ENCODE measurements at places on chromosomes 13 and 19.

DNA sequence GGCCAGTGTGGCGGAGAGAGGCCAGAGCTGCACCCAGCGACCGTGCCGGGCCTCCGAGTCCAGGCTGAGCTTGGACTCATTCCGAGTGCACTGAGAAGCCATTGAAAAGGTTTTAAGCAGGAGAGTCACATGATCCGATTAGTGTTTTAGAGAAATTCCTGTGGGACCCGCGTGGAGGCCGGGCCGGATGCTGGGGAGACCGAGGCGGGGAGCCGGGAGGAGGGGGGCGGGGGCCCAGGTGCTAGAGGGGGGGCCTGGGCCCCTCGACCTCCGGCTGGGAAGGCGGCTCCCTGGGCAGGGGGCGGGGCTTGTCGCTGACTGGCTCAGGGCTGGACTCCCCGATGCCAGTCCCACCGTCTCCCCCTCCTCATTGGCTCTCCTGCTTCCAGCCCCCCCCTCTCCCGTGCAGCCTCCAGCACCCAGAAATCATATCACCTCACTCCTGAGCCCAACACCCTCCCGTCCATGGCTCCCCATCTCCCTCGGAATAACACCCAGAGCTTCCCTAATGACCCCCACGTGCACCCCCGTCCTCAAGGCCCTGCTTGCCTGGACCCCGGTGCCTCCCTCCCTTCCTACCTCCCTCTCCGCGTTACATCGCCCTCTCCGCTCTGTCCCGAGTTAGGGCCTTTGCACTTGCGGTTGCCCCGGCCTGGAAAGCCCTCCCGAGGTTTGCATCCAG, 5.2 kb upstream of the ZNF579 start:
- peaks cover 34% of the 10 kb centered on the region for H3K4me1 ChIP-seq
- no peaks in the 10 kb centered on the region for H3K36me3 ChIP-seq
- DNase-seq, result peak; percentile 62
- no peaks in the 10 kb centered on the region for H3K27me3 ChIP-seq

DNA sequence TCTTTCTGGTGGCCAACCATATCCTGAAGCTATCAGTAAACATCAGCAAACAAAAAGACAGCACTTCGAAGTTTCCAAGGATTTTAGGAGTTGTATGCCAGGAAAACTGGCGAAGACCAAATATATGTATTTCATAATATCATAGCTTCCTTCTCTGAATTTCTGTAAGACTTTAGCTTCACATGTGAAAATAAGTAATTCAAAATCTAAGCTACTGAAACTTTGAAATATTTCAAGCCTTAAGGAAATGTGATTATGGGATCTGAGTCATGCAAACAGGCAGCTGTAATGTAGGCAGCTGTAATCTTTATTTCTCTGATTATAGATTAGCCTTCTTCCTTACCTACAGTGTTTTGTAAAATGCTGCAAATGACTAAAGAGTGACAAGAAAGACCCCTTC, 70.7 kb upstream of the ANKRD10 start:
- no peak overlapping the region for H3K4me3 ChIP-seq
- no peaks in the 10 kb centered on the region for H3K36me3 ChIP-seq
- no peak overlapping the region for H3K27ac ChIP-seq
- no peak for DNase-seq
- no peaks in the 10 kb centered on the region for H3K4me1 ChIP-seq

GRCh38 chr13:76799696-76800095, 86.5 kb downstream of the KCTD12 start:
- no peaks in the 10 kb centered on the region for H3K27me3 ChIP-seq
- no peak overlapping the region for H3K4me3 ChIP-seq
- H3K27ac ChIP-seq, result no peak overlapping the region
- H3K4me1 ChIP-seq, result no peaks in the 10 kb centered on the region
- no peaks in the 10 kb centered on the region for H3K36me3 ChIP-seq
- no peak for DNase-seq

DNA sequence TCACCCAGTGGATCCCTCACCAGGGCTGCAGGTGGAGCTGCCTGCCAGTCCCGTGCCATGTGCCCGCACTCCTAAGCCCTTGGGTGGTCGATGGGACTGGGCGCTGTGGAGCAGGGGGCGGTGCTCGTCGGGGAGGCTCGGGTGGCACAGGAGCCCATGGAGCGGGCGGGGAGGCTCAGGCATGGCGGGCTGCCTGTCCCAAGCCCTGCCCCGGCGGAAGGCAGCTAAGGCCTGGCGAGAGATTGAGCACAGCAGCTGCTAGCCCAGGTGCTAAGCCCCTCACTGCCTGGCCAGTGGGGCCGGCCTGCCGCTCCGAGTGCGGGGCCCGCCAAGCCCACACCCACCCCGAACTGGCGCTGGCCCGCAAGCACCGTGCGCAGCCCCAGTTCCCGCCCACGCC, 16.8 kb upstream of the B3GLCT start:
- no peak overlapping the region for H3K4me3 ChIP-seq
- no peaks in the 10 kb centered on the region for H3K27me3 ChIP-seq
- H3K36me3 ChIP-seq, result no peaks in the 10 kb centered on the region
- DNase-seq, result no peak
- no peak overlapping the region for H3K27ac ChIP-seq
- no peaks in the 10 kb centered on the region for H3K4me1 ChIP-seq

DNA sequence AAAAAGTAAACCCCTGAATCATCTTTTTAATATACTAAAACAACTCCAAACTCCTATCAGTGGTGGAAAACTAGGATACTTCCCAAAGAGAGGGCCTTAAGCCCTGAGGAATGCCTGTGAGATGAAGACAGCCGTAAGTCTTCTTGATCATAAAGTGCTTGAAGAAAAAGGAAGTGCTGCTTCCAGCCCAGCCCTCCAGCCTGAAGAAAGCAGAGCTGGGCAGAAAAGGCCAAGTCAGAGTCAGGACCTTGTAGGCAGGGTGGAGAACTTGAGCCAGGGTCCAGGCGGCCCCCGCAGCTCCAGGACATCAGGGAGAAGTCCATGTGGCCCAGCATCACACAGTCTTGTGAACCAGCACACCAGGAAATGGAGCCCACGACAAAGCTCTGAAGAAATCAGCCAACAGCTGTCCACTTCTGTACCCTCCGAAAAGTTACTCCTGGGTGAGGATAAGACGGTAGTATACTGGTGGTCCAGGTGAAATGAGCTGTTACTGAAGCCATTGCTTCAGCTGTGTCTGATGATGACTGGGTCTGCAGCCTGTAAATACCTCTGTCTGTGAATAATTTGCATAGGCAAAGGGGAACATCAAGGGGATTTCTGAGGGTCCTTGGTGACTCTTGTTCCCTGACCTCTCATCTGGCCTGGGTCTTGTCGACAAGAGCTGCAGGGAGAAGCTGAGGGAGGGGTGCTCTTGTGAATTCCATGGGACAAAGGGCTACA, 18.7 kb upstream of the CRYL1 start:
- no peaks in the 10 kb centered on the region for H3K4me1 ChIP-seq
- no peak overlapping the region for H3K27ac ChIP-seq
- H3K36me3 ChIP-seq, result no peaks in the 10 kb centered on the region
- H3K4me3 ChIP-seq, result no peak overlapping the region

DNA sequence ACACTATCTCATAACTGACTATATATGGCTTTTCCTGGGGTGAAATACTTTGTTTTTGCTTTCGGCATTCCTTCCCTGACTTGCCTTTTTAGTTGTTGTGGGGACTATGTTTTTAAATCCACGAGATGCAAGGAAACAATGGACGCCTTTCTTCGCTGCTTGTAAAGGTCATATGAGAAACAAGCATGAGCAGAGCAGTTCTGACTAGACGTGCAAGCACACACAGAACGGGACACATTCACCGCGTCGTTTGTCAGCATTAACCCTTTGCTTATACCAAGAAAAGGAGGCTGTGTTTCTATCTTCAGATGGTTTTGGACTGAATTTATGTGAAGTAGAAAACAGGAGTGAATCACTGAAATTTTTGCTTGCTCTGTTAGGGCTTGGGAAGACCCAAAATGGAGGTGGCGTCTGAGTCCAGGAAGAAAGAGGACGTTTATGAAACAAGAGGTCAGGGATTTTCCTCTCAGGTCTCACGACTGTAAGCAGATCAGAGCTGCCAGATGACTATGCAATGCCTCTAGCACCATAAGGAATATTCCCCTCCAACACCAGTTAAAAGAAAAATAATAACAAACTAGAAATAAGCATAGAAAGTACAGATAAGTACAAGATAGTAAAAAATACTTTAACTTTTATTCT, 358.9 kb downstream of the DLEU7 start:
- H3K27me3 ChIP-seq, result no peaks in the 10 kb centered on the region
- no peak for DNase-seq
- no peak overlapping the region for H3K4me3 ChIP-seq
- no peak overlapping the region for H3K27ac ChIP-seq
- H3K4me1 ChIP-seq, result no peaks in the 10 kb centered on the region

DNA sequence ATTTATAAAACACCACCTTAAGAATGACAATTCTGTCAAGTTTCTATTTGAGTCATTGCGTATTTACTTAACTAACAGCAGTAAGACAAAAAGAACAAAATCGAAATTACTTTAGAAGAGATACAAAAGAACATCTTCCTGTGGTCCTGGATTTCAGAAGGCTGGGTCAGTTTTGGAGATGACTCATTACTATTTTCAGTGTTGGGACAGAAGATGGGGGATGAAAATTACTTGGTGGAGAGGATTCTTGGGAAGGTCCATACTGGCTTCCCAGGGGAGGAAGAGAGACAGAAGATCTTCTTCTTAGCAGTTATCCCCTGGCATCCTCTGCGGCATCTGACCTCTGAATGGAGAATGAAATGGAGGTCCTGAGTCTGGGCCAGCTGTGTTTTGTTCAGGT, 33.5 kb upstream of the CSNK1A1L start:
- DNase-seq, result no peak
- H3K4me3 ChIP-seq, result no peak overlapping the region
- no peaks in the 10 kb centered on the region for H3K36me3 ChIP-seq
- no peaks in the 10 kb centered on the region for H3K4me1 ChIP-seq

DNA sequence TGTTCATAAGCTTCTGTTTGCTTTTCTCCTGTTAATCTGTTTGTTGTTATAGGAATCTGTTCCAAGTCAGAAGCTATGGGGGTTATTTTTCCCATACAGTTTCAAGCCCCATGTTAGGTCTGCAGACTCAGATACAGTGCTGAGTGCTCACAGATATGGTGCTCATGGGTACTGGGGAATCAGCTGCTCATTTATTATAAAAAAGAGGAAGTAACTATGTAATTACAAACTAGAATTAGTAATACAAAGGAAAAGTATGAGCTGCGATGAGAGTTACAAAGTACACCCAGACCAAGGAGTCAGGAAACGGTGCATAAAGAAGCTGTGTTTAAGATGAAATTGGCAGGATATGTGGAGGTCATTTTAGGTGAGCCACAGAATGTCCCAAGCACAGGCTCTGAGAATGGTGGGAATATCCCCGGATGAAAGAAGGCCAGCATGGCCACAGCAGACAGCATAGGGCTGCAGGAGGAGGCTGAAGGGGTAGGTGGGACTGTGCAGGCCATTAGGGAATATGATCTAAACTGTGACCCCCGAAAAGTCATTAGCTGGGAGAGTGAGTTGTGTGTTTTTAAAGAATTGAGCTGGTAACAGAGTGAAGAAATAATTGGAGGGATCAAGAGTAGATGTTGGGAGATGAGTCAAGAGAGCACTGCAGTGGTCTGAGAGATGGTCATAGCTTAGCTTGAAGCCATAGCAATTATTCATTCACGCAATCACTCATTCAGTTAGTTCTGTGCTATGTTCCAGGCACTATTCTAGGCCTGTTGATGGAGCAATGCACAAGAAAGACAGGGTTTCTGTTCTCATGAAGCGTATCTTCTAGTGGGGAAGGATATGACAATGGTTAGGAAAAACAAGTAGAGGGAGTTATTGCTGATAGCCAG, 177.4 kb upstream of the UBL3 start:
- no peak overlapping the region for H3K4me3 ChIP-seq
- H3K27ac ChIP-seq, result no peak overlapping the region
- DNase-seq, result no peak

DNA sequence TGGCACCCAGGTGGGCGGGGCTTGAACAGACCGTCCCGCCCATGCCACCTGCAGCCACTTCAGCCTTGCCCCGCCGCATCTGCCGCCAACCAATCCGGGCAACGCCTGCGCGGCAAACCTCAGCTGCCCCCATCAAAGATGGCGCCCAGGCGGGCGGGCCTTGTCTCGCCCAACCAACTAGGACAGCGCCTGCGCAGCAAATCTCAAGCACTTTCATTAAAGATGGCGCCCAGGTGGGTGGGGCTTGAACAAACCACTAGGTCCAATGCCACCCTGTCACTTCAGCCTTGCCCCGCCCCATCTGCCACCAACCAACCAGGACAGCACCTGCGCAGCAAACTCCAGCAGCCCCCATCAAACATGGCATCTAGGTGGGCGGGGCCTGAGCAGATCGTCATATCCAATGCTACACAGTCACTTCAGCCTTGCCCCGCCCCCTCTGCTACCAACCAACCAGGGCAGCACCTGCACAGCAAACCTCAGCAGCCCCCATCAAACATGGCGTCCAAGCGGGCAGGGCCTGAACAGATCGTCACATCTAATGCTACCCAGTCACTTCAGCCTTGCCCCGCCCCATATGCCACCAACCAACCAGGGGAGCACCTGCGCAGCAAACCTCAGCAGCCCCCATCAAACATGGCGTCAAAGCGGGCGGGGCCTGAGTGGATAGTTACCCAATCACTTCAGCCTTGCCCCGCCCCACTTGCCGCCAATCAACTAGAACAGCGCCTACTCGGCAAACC, 1.4 kb downstream of the PEG3 start:
- no peaks in the 10 kb centered on the region for H3K36me3 ChIP-seq
- H3K27ac ChIP-seq, result no peak overlapping the region
- H3K4me1 ChIP-seq, result no peaks in the 10 kb centered on the region

GRCh38 chr19:1357531-1358109, 26.1 kb upstream of the NDUFS7 start:
- peaks cover 10% of the 10 kb centered on the region for H3K4me1 ChIP-seq
- H3K27ac ChIP-seq, result no peak overlapping the region

- no peaks in the 10 kb centered on the region for H3K27me3 ChIP-seq
- no peaks in the 10 kb centered on the region for H3K4me1 ChIP-seq
- no peak overlapping the region for H3K27ac ChIP-seq
These were observed 16.8 kb downstream of the ZNF431 start for GRCh38 chr19:21158523-21159135.

- no peaks in the 10 kb centered on the region for H3K36me3 ChIP-seq
- no peaks in the 10 kb centered on the region for H3K4me1 ChIP-seq
- no peak for DNase-seq
- no peak overlapping the region for H3K27ac ChIP-seq
- no peak overlapping the region for H3K4me3 ChIP-seq
These were observed 13.6 kb downstream of the KLK4 start for GRCh38 chr19:50897612-50898011.

GRCh38 chr19:3403489-3404323, 37.3 kb downstream of the NFIC start:
- H3K4me3 ChIP-seq, result no peak overlapping the region
- no peaks in the 10 kb centered on the region for H3K4me1 ChIP-seq
- no peak for DNase-seq
- H3K27ac ChIP-seq, result no peak overlapping the region
- H3K36me3 ChIP-seq, result no peaks in the 10 kb centered on the region
